ENCODE measurements at places on chromosomes 4 and X.

DNA sequence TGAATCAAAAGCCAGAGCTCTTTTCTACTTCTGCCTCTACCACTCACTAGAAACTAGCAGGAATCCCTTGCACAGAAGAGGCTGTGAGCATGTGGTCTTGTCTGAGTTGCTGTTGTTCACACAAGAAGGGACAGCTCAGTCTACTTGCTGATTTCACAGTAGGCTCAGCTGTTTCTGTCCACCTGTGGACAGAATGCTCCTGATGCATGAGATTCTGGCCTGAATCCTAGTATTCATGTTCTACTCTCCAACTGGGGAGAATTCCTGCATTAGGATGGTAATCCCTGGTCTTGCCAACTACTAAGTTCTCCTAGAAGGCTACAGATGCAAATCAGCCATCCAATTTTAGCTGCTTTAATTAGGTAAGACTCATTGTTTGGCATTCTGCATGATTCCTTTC lies 112.8 kb downstream of the PPA2 start:
- no peak for DNase-seq

DNA sequence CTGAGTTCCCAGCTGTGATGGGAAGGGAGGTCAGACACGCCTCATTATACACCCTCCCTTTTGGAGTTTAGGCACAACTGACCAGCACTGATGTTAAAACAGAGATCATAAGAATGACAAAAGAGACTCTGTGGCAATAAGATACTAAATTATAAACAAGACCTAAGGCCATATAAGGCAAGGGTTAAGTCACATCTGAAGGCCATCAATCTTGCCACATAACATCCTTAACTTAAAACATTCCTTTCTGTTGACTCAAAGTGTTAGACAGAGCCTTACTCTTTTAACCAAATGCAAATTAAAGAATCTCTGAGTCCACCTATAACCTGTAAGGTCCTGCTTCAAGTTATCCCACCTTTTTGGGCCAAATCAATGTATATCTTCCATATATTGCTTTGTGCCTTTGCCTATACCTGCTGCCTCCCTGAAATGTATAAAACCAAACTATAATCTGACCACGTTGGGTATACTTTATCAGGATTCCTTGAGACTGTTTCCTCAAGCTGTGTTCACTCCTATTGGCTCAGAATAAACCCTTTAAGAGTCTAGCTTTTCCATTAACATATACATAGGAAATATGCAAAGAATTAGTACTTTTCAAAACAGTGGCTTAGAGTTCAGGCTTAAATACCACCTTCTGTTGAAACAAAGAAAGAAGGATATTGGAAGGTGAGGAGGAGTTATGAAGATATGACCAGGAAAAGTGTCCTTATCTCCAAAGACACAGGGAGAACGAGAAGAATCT lies 214.4 kb upstream of the PPP1R2C start:
- no peak for DNase-seq

- DNase-seq: no peak
Measured at GRCh38 chr4:164946810-164947209, 30.6 kb downstream of the TRIM61 start.

GRCh38 chr4:53702334-53703266 lies 111.3 kb upstream of the LNX1 start:
- no peak for DNase-seq

GRCh38 chr4:127782025-127782274 lies 172 bp upstream of the HSPA4L start:
- no peak for DNase-seq

DNA sequence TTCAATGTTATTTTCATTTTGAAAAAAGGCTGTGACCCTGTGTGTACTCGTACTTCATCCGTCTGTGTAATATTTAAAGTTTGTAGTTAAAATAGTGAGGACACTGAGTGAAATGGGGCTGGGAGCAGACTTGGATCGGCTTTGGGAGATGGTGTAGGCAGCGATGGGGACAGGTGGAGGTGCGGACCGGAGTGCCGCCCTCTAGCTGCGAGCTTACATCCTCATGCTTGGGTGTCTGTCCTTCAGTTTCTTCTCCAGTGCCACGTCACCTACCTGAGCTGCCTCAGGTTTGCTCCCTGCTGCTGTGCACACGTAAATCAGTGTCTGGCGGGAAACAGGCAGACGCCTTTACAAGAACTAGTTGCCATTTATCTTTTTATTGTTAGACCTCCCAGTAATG lies 146.1 kb downstream of the GPR143 start:
- DNase-seq: no peak

DNA sequence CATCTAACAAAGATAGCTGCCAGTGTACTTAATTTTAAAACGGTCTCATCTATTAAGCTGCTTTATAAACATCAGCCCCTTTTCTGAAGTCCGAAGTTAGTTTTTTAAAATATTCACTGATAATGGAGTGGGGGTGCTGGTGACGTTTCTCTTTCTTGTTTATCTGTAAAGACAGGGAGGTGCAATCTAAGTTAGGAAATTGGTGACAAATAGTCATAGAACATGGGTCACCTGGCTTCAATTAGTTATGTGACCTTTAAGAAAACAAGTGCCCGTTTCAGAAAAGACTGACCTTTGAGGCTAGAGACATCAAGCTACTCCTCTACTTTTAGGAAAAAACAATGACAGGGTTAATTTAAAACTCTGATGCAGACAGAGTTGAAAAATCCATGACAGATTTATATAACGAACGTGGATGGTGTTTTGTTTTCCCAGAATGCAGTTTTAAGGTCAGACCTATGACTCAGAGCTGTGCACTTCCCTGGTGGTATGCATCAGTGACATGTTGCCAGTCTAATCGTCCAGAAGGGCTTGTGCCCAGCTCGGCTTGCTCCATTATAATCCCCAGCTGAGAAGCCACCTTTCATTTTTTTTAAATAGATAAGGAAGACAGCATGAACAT lies 38.2 kb downstream of the FHL1 start:
- no peak for DNase-seq

GRCh38 chr4:188434643-188435042 lies 295.4 kb downstream of the TRIML1 start:
- no peak for DNase-seq

DNA sequence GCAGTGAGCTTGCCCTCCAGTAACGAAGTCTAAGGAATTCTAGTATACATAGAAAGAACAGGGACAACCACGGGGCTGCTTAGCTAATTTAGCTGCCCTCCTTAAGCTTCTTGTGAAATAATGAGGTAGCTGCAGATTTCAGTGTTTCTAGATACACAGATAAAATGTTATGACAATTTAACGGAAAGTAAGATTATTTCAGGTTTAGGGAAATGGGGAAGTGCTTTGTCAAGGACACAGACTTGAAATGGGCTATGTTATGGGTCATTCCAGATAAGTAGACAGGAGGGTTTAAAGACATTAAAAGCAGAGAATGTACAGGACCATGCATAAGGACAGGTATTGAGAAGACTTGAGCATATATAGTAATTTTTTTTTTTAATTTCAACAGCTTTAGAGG lies 34.2 kb upstream of the ZNF518B start:
- no peak for DNase-seq

GRCh38 chr4:102469806-102470205 lies 31.4 kb upstream of the NFKB1 start:
- no peak for DNase-seq

DNA sequence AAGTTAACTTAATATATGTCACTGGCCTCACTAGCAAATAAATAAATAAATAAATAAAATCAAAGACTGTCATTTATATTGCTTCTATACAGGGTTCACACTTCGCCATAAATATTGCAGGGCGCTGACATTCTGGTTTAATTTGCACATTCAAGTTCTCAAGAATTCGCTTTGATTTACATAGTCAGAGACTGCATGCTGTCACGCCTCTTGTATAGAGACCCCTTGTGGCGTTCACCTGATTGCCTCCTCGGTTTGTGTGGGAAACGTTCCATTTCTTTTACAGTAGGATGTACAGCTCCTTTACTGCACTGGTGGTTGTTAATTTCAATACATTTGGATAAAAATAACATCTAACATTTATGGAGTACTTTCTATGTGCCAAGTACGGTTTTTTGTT lies 71.3 kb upstream of the ADGRG2 start:
- no peak for DNase-seq

DNA sequence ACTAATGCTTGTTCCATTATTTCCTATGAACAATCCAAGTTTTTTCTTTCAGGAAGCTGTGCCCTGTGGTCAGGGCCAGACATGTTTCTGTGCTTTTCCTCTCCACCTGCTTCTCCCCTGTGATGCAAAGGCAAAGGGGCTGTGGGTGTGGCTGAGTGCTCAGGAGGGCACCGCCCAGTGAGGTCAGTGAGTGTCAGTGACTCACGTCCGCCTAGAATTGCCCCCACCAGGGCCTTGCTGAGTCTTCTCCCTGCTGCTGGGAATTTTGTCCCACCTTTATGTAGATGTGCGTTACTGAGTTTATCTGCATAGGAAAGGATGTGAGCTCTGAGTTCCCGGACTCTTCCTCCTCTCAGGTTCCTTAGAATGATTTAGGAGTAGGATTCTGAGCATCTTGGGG lies 283.2 kb downstream of the DCHS2 start:
- no peak for DNase-seq

DNA sequence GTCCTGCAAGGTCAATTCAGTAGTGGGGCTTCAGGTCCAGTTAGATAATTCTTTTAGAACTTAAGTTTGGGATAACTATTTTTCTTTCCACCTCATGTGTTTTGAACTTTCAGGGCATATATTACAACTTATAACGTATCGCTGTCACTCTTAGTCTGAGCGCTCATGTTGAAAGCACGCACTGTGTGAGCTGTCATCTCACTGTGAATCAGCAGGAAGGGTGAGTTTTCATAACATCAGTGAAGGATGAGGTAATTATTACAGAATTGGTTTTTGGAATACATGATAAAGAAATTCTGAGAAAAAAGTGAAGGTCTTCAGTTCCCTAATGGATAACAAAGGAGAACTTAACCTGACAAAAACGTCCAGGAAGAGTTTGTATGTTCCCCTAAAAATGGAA lies 45.1 kb upstream of the SLC4A4 start:
- DNase-seq: no peak

- DNase-seq: no peak
Measured at GRCh38 chr4:25406081-25406692, 29.1 kb downstream of the ANAPC4 start.

DNA sequence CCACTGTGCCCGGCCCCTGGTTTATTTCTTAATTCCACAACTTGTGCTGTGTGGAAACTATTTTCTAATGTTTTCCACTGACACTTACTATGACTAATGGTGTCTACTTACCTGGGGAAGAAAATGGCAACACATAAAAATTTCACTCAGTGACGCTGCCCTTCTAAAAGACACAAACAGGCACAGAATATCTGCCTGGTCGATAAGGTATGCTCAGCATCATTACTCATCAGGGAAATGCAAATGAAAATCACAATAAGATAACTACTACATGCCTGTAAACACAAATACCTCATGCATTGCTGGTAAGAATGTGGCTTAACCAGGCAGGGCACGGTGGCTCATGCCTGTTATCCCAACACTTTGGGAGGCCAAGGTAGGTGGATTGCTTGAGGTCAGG lies 61.6 kb downstream of the UBE2K start:
- no peak for DNase-seq

- DNase-seq: no peak
Measured at GRCh38 chrX:71147496-71148277, 3.0 kb downstream of the NLGN3 start.

DNA sequence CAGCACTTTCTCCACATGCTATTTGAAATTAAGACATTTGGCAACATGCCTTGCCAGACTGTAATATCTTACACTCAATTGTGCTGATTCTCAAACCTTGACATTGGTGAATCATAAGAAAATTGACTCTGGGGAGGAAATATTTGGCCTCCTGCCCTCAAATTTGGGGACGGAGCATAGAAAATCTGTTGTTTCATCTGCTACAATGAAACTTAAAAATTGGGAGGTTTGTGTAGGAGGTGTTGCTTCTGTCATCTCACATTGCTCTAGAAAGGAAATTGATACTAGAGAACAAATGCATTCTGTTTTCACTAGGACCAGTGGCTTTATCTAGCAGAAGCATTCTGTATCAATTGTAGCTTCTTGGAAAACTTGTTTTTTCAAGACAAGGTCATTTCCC lies 5.3 kb downstream of the OCRL start:
- no peak for DNase-seq

GRCh38 chr4:73673286-73673685 lies 53.0 kb upstream of the RASSF6 start:
- no peak for DNase-seq

- no peak for DNase-seq
Measured at GRCh38 chrX:79266702-79267101, 100.4 kb downstream of the ITM2A start.

GRCh38 chr4:1490654-1491327 lies 84.5 kb upstream of the NKX1-1 start:
- DNase-seq: no peak
